C1 segment of cervical spinal cord (tissue), 14 donors: ENCODE measurements at places on chromosomes 4 and X.

DNA sequence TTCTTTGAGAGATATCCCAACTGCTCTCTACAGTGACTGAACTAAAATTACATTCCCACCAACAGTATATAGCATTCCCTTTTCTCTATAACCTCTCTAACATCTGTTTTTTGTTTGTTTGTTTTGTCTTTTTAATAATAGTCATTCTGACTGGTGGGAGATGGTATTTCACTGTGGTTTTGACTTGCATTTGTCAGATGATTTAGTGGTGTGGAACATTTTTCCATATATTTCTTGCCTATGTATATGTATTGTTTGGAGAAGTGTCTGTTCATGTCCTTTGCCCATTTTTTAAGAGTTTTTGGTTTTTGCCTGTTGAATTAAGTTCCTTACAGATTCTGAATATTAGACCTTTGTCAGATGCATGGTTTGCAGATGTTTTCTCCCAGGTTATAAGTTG lies 9.0 kb downstream of the USO1 start:
- no peak for DNase-seq

DNA sequence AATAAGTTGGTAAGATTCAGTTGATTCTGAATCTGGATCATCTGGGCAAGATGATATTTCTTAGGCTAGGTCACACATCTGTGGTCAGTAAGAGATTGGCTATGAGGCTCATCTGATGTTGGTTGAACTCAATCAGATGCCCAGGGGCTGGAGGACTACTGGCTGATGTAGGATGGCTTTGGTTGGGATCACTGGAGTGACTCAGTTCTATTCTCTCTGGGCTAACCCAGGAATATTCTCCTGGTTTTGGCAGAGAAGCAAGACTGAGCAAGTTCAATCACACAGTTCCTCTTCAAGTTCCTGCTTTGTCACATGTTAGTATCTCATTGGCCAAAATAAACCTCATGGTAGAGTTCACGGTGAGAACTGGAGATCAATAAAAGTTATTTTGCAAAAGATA lies 902.3 kb upstream of the SLIT2 start:
- DNase-seq, result no peak

DNA sequence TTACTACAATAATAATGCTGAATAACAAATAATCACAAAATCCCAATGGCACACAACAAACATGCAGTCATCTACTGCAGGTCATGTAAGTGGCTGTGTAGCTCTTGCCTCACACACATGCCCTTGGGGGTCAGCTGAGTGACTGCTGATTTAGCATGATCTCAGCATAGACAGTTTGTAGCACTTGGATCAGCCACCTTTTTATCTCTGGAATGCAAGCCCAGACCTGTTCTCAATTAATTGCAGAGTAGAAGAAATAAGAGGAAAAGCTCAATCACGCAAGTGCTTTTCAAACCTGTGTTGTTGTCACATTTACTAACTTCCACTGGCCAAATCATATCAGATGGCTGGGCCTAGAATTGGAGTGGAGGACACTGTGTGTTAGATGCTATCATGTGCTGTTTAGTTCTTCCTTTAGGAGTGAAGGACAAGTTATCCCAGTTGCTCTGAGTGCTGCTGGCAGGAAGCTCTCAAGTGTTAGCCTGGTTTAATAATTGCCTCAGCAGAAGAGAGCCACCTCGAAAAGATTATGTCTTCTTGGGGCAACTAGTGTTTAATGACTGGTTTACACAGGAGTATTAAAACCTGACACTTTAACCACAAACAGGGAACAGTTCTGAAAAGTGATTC lies 128.3 kb upstream of the EPHA5 start:
- DNase-seq, result no peak

- no peak for DNase-seq
Observed at GRCh38 chr4:40991908-40992307, 222.4 kb downstream of the APBB2 start.
